Right lung (tissue), 10 donors: ENCODE measurements at places on chromosomes 2 and 18.
A peak's percentile ranks its signal among the peaks of the same experiment; 100 is the strongest.

GRCh38 chr2:186135686-186136085 lies 350.4 kb upstream of the ZC3H15 start:
- no peak for DNase-seq

DNA sequence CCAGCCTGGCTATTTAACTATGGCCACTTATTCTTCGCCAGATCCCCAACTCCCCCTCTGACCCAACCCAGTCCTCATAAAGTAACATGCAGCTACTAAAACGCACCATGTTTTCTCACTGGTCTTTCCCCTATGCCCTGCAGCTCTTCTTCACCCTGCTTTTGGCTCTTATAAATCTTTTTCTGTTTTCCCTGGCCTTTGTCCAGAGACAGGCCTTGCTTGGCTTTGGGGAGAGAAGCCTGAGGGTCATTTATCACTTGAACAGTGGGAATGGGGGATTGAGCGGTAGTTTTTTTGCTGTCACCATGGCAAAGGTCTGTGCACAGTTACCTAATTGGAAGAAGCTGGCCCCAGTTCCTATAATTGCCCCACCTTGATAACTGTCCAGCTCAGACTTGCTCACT lies 202.9 kb upstream of the NT5C1B start:
- DNase-seq = peak; percentile 35

DNA sequence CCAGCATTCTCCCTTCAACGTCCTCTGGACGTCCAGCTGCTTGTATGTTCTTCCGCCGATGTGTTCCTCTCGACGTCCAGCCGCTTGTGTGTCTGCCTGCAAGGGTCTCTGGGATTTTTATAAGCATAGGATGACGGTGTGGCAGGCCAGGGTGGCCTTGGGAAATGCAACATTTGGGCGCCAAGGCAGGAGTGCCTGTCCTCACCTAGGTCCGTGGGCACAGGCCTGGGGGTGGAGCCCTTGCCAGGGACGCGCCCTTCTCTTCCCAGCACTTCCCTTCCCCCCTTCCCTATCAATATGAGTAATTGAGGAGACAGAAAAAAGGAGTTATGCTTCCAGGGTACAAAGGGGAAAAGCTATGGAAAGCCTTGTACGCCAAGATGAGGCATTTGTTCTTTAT lies 6.4 kb downstream of the NLRC4 start:
- no peak for DNase-seq

- DNase-seq = no peak
These were observed 72.6 kb downstream of the STK39 start for GRCh38 chr2:168174756-168175155.

DNA sequence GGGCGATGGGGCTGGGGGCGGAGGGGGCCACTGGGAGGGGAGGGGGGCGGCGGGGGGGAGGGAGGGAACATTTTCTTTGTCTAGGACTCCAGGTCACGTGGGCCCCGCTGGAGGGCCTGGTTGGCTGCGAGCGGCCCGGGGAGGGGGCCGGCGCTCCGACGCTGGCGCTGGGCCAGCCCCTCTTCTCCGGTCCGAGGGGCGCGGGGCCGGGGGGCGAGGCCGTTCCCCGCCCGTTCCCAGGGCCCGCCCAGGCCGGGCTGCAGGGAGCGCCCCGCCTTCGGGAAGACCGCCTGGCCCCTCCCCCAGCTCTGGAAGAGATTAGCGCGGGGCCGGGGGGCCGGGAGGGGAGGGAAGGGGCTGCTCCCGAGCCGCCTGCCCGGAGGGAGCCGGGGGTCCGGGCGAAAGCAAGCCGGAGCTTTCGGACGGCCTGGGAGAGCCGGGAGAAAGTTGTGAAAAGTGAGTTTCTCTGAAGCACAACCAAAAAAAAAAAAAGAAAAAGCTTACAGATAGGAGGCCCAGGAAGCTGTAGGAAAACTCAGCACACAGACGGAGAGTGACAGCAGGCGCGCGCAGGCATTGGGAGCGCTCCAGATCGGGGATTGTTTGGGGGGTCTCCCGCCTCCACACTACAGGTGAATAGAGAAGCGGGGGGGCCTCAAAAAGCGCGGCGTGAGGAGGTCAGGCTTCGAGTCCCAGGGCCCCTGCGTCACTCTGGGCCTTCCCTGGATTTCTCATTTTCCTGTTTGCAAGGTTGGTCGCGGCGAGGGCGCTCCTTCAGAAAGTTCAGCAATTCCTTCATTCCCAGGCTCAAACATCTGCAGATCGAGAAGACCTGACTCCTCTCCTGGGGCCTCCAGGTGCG lies 84.1 kb upstream of the POMC start:
- peak; percentile 93 for DNase-seq

GRCh38 chr2:147331790-147332419 lies 512.9 kb upstream of the ACVR2A start:
- DNase-seq = no peak

DNA sequence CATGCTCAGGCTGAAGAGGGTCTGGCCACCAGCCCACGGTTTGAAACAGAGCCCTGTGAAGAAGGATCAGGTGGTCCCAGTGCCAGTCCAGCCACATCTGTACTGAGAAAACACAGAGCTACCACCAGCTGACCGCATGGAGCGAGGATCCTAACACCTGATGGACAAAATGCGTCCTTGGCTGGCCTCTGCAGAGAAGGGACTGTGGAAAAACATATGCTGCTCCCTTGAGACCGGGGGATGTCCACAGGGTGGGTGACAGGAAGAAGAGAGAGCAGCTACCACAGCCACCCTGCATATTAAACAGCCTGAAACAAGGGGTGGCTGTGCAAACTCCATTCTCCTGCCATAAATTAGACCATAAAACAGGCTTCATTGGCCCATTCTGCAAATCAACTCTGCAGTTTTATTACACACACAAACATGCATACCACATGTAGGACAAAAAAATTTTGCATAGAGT lies 137.2 kb downstream of the BCL2 start:
- DNase-seq = no peak

- no peak for DNase-seq
These were observed 886.2 kb upstream of the NRXN1 start for GRCh38 chr2:51918113-51918512.

- DNase-seq = peak; percentile 27
These were observed 861 bp downstream of the LTBP1 start for GRCh38 chr2:32947484-32948143.

DNA sequence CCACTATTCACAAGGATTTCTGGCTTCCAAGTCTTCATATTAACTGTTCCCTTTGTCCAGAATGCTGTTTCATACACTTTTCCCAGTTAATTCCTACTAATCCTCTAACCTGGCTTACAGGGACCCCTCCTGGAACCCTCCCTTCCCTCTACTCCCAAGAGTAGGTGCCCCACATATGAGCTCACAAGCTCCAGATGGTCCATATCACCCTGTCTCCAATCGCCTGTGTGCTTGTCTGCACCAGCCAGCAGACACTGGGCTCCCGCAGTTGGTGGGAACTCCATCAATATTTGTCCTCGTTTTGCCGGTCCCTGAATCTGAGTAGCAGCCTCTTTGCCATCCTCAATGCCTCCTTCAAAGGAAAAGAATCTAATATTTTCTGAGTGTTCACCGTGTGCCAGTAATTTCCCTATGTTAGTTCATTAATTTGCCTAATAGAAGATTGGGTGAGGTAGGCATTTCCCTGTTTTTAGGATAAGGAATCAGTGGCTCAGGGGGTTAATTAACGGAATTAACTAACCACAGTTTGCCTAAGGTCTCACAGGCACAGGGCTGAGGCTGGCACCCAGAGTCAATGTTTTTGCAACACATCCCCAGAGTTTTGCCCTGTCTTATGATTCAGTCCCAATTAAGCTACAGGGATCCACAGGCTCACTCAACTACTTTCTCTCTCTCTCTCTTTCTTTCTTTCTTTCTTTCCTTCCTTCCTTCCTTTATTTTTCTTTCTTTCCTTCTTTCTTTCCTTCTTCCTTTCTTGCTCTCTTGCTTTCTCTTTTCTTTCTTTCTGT lies 141.6 kb upstream of the CYP1B1 start:
- no peak for DNase-seq

DNA sequence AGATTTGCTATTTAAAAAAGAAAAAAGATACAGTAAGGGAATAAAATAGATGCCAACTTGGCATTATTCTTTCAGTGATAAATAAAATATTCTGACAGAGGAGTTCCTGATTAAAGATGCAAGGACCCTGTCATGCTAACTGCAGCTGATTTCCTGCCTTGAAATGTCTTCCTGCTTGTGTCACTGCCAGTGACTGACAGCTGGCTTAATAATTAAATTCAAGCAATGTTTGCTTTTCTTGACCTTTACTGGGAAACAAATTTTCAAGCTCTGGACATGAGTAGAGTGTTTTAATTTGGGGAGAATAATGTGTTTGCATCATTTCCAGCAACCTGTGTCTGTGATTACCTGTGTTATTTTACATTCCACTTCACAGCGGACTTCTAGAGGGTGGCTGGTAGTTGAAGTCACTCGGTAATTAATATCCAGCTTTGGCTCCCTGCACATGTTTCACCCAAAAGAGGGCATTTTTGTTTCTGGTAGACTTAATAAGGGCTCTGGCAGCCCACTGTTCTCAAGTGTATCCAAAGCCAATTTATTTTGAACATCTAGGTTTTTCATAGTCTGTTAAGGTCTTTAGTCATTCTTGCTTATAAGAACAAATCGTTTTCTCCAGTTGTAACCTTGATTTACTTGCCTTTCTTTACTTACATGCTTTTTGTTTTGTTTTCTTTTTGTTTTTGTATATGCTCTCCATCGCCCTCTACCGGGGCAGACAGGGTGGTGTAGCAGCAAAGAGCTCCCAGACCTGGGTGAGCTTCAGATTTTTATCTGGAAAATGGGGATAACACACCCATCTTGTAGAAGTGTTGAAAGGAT lies 48.5 kb upstream of the PROKR1 start:
- peak; percentile 6 for DNase-seq

DNA sequence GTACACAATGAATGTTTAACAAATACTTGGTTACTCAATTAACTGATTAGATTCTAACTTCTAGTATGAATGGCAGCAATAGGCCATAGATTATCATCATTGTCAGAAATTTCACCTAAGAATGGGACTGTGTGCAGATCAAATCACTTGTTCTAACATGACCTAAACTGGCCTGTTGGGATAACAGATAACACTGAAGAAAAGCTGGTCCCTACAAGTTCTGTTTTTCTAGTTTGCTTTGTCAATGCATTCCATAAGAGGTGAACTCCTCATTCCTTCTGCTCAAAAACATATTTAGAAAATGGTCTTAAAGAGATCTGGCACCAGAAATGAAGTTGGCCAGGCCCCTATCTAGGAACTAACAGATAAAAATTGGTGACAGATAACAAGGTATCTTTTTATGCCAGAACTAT lies 175.4 kb downstream of the THADA start:
- DNase-seq = no peak

DNA sequence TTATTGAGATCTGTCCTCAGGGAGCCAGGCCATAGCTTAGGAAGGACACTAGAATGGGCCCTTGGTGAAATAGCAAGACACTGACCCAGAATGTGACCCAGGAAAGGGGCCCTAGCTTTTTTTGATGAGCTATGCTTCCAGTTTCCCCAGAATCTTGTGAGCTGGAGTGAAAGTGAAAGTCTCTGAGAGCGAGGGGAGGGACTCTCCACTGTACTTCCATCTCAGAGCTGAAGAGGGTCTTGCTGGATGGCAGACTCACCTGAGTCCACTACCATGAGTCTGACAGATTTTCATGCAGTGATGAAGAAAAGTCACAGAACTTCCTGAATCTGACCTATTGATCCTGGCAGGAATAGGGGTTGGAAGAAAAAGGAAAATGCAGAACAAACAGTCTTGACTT lies 3.1 kb downstream of the ARHGAP25 start:
- no peak for DNase-seq

GRCh38 chr2:9370746-9371145 lies 52.6 kb downstream of the ITGB1BP1 start:
- DNase-seq = no peak

DNA sequence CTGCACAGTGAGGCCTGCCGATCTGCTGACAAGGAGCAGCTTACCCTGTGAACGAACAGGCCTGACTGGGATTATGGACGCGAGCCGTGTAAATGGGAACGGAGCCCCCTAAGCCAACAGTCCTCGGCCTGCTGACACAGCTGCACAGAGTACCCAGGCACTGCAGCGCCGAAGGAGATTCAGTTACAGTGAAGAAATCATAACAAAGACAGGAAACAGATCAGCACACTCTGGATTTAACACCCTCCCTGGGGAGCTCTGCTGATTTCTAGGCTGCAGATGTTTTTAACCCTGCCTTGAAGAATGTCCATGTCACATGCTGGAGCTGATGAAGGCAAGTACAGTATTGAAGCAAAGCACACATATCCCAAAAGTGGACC lies 43.4 kb downstream of the COLEC12 start:
- no peak for DNase-seq

DNA sequence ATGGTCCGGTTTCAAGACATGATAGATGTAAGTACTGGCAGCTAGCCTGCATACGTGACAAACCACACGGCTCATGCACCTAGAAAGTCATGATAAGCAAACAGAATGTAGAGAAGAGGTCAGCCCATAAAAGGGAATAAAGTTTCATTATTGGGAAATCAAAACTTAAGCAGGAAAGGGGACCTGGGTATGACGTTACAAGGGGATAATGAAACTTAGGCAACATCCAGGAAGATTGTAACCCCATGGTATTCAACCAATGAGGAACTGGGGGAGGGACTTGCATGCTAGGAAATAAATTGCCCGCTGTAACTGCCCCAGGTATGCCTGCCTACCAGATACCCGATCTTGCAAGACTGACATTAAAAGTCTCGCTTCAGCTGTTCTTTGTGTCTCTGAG lies 1679.0 kb downstream of the SUCLG1 start:
- DNase-seq = no peak

GRCh38 chr2:136327162-136327852 lies 209.4 kb upstream of the CXCR4 start:
- DNase-seq = no peak

DNA sequence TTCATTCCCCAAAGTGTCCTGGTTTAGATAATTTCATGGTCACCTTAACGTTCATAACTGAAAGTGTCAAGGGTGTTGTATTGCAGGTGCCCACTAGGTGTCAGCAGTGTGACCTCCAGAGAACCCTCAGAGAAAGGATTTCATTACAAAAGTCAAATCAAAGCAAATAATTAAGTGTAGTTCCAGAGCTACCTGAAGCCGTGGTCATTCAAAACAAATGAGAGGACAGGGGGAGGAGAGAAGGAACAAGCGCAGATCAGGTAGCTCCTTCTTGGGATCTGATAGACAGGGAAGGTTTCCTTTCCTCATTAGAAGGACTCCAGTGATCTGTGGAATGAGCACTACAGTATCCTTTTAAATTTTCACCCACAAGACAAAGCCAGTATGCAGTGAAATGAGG lies at the start of gene SLC9A4:
TSS of gene SLC9A4 (plus strand) at position 207 of the 400 bp plus-strand sequence. CDS start 534 bp downstream, outside the sequence.
- DNase-seq = peak; percentile 19

DNA sequence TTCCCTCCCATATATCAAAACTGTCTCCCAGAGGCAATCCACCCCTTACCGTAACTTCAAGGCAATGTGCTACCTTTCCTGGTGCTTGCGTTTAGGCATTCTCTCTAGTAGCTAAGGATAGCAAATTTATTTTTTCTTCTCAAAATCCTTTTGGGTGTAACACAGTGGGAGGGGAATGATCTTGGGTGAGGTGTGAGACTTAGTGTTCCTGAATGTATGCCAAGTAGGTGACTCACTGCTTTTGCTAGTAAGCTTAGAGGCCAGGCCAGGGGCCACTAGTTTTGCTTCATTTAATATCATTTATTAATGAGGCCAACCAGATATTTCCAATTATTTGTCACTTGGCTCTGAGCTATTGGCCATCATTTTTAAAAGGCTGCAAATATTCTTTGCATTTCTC lies 135.5 kb downstream of the NAPG start:
- DNase-seq = no peak
